ENCODE measurements at places on chromosomes 1 and 21.

DNA sequence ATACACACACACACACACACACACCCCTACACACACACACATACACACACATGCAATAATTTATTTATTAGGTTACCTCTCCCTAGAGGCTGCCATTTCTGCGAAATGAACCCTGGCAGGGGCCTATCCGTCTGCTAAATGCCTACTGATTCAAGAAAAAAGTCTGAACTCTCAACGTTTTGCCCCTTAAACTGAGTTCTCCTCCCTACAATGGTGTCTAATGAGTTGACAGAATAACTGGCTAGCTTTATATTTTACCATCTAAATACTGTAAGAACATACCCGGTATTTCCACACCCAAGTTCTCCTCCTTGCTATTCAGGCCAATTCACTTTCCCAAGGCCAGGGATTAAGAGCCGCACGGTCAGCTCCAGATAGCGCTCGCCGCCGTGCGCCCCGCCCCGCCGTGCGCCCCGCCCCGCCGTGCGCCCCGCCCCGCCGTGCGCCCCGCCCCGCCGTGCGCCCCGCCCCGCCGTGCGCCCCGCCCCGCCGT lies 339 bp upstream of the RNPC3 start:
- no peak overlapping the region for H3K27ac ChIP-seq
- H3K4me3 ChIP-seq: peak overlapping the region; percentile 53
- no peaks in the 10 kb centered on the region for H3K27me3 ChIP-seq
- peaks cover 14% of the 10 kb centered on the region for H3K4me1 ChIP-seq

GRCh38 chr1:230917284-230918135 lies 49.2 kb upstream of the C1orf198 start:
- peaks cover 61% of the 10 kb centered on the region for H3K36me3 ChIP-seq
- DNase-seq: peak; percentile 38
- no peak overlapping the region for H3K27ac ChIP-seq
- no peaks in the 10 kb centered on the region for H3K27me3 ChIP-seq

DNA sequence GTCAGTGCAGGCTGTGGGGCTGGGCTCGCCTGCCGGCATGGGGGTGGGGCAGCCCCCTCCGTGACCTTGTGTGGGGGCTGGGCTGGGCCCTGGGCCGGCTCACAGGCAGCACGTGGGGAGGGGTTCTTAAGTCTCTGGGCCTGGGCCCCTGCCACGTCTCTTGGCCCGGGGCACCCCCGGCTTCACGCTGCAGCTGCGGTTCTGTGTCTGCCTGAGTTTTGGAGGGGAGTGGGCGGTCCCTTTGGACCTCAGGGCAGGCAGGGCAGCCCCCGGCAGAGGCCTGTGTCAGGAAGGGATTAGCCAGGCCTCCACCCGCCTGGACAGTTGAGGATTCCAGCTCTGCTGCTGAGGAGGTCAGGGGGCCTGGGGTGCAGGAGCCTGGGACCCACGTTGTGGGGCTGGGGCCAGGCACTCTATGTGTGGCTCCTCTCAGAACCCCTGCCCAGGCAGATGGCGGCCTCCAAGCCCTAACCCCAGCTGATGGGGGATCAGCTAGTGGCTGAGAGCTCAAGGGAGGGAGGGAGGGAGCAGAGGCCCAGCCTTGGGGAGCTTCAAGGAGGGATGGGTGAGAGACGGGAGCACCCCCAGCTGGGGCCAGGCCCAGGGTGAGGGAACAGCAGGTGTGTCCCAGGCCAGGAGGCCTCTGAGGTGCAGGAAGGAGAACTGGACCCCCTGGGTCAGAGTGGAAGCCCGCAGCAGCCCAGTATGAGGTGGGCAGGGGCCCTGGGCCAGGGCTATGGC lies 1.8 kb upstream of the PLCH2 start:
- no peaks in the 10 kb centered on the region for H3K27me3 ChIP-seq
- H3K36me3 ChIP-seq: no peaks in the 10 kb centered on the region
- no peak overlapping the region for H3K4me3 ChIP-seq
- no peaks in the 10 kb centered on the region for H3K4me1 ChIP-seq

DNA sequence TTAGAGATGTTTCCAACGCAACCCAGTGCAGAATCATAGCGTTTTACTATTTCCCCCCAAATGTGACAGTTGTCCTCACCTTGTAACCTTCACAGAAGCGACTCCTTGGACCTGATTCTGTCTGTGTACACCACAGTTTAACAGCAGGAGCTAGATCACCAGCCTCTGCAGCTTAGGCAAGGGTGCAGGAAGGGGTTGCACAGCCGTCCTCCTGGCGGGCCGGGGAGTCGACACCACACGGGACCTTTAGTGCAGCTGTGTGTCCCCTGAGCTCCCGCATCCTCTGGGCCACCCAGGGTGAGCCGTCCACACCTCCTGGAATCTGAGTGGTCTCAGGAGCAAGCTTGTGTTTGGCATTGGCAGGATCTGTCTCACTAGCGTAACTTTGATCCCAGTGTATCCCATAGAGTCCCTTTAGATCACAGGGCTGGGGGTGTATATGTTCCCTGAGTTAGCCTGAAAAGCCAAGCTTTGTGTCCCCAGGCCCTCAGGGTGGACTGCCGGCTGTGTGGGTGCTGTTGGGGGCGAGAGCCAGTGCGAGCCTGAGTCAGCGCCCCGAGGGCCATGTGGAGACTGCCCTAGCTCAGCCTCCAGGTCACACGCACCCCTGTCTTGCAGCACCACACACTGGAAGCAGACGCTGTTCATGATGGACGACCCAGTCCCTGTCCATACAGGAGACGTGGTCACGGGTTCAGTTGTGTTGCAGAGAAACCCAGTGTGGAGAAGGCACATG lies 27.5 kb downstream of the PRMT2 start:
- no peak overlapping the region for H3K27ac ChIP-seq
- no peak for DNase-seq
- no peak overlapping the region for H3K4me3 ChIP-seq
- H3K27me3 ChIP-seq: no peaks in the 10 kb centered on the region
- H3K36me3 ChIP-seq: peaks cover 28% of the 10 kb centered on the region
- H3K4me1 ChIP-seq: peaks cover 12% of the 10 kb centered on the region

GRCh38 chr1:9033363-9033762 lies 7.1 kb upstream of the SLC2A7 start:
- H3K4me1 ChIP-seq: no peaks in the 10 kb centered on the region
- H3K4me3 ChIP-seq: no peak overlapping the region
- H3K27me3 ChIP-seq: no peaks in the 10 kb centered on the region
- no peak overlapping the region for H3K27ac ChIP-seq
- no peak for DNase-seq
- no peaks in the 10 kb centered on the region for H3K36me3 ChIP-seq

DNA sequence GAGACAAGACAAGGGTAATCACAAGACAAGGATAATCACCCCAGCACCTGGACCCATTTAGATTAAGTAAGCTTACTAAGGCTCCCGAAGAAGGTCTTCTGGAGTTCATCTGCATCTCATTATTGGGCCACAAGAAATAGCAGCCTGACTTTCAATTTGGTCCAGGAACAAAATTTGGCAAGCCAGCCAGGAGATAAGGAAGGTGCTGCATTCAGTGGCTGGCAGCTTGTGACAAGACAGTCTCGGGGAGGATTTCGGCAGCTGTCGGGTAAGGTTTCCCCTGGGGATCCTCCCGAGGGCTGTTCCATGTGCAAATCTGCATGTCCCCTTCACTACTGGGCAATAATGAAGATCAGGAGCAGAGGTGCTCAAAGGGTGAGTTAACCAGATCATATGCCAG lies 195.2 kb downstream of the FCRL5 start:
- no peaks in the 10 kb centered on the region for H3K27me3 ChIP-seq
- H3K4me1 ChIP-seq: no peaks in the 10 kb centered on the region
- H3K4me3 ChIP-seq: no peak overlapping the region

Measured in effector memory CD4-positive, alpha-beta T cell (primary cell).